ENCODE measurements at places on chromosomes 16 and 17.
A peak's percentile ranks its signal among the peaks of the same experiment; 100 is the strongest.

- no peak for DNase-seq
These were observed 45.7 kb upstream of the ZNF469 start for GRCh38 chr16:88337021-88337420.

DNA sequence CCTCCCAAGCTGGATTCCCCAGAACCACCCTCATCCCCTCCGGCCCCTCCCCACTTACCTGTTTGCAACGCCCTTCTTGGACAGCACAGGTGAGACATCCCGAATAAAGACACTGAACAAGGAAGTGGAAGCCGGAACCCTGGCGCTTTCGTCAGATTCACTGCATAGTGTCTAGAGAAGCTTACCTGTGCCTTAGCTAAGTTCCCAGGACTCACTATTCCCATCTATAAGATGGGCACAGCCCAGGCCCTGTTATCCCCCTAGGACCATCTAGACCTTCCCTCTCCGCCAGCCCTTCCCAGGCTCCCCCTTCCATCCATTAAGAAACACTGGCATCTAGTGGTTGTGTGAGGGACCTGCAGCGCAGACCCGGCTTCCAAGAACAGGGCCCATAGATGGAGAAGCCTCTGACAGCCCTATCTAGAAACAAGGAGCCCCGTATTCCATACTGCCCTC lies 26.9 kb upstream of the RPL38 start:
- peak; percentile 26 for DNase-seq

GRCh38 chr16:769184-769784 lies 8.8 kb downstream of the MSLN start:
- DNase-seq, result no peak

GRCh38 chr16:87602821-87603683 lies 744 bp downstream of the JPH3 start:
- no peak for DNase-seq

DNA sequence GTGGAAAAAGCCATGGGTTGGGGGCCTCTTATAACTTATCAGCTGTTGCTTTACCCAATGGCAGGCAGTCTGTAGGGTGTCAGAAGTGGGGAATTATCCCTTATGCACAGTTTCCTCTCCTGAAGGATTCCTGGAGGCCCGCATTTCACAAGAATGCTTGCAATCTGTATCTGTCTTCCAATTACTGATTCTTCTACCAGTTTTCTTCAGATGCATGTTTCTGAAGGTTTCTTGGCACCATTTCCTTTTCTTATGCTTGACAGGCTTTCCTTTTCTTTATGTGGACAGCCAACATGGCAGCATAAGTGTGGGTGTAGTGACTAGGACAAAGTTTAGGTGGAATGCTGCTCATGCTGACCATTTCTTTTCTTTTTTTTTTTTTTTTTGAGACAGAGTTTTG lies 36.1 kb downstream of the MAP3K3 start:
- DNase-seq, result no peak
